ENCODE measurements at places on chromosomes 4 and X.
A peak's percentile ranks its signal among the peaks of the same experiment; 100 is the strongest.

- no peak for DNase-seq
Observed at GRCh38 chr4:53022513-53023100, 160.5 kb downstream of the RASL11B start.

DNA sequence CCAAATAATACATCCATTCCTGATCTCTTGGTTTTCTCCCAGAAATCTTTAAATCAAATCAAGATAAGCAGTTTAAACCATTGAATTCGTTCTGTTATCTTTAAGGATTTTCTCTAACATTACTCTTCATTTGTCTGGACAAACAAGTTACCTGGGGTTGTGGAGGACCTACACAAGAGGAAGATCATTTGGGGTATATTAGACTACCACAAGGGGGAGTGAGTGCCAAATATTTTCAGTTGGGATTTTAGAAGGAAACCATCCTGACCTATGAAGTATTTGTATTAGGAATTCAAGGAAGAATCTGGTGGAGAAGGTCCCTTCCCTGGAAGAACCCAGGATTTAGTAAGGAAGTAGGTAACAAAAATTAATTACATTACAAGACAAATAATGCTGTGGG lies 12.0 kb upstream of the DCHS2 start:
- DNase-seq: no peak

DNA sequence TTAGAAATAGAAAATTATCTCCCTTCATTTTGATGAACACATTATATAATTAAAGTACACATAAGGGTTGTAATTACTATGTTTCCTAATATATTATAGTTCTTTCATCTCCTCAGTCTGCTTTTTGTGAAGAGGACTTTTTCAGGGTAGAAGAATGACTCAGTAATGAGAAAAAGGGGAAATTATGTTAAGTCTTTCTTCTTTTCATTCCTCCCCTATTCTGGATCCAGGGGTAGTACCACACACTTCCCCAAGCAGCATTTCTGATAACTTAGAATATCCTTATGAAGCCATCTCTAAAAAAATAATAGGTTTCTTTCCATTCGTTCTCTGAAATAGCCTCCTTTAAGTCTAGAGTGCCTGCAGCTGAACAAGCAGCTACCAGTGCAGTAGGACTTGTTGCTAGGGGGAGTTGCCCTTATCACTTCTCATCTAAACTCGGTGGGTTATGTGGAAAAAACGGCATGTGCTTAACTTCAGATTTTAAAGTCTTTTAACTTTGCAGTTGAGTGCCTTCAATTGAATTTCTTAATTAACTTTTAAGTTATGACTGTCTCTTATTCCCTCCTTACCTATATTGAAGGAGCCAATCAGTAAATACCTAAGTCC lies 184.8 kb downstream of the ARHGAP24 start:
- DNase-seq: no peak

GRCh38 chr4:12403175-12403574 lies 974.5 kb upstream of the HS3ST1 start:
- DNase-seq: no peak

- DNase-seq: no peak
Observed at GRCh38 chr4:48692044-48692443, 88.0 kb downstream of the FRYL start.

DNA sequence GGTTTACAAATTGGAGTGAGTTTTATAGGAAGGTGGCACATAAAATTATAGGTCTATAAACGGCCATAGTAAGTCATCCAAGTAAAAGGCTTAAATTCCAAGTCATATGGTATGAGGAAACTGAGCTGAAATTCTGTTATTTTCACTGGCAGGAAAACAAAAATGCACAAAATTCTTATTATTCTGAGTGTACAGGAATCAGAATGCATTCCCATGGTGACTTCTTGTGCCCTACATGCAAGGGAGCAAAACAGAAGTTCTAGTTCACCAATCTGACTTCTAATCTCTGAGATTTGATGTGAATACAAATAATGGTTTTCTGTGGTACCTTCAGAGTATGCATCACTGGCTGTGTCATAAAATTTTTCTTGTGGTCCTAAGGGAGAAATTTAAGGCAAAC lies 102.9 kb downstream of the CLCN4 start:
- DNase-seq: no peak

DNA sequence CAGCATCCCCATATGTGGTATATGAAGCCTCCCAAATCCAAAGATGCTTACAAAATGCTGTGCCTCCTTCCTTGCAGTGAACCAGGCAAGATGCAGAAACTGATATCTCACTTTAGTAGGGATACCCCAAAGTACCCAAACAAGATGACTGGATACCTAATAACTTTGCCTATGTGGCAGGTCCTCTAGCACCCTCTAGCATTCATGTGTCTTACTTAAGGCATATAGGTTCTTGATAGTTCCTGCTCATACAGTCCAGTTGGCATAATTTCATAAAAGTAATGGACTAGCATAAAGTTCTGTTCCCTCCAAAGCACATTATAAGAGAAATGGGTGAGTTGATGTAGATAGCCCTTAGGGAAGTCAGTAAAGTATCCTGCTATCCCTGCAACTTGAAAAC lies 36.8 kb upstream of the SPP1 start:
- no peak for DNase-seq

- no peak for DNase-seq
Observed at GRCh38 chr4:168451331-168451730, 29.0 kb downstream of the DDX60L start.

DNA sequence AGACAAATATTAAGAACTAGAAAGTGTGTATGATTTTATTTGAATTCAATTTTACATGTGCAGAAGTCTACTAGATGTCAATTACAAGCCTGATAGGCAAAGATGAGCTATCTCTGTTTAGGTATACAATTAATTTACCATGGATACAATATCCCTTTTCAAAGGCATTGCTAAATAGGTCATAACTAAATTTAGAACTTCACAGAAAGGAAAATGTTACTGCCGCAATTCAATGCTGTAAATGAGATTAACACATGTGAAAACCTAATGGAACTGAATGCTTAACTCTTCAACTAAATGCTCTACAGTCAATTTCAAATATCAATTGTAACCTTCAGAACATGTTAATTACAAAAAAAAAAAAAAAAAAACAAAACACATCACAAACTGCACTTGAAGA lies 14.6 kb downstream of the RAP2C start:
- no peak for DNase-seq

DNA sequence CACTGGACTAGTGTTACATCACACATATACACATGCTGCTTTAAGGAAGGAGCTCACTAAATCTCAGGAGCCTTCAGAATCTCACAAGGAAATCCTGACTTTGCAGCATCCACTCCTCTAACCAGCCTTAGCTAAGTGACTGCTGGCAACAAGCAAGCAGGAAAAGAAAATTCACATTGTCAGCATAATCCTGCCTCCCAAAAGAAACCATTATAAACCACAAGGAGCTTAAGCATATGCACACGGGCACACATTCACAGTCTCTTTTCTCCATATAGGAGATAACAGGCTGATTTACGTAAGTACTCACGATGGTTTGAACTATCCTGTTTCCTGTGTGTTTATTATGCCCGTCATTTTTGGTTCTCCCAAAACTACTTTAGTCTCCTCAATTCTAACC lies 136.3 kb downstream of the TMEM144 start:
- DNase-seq: no peak

DNA sequence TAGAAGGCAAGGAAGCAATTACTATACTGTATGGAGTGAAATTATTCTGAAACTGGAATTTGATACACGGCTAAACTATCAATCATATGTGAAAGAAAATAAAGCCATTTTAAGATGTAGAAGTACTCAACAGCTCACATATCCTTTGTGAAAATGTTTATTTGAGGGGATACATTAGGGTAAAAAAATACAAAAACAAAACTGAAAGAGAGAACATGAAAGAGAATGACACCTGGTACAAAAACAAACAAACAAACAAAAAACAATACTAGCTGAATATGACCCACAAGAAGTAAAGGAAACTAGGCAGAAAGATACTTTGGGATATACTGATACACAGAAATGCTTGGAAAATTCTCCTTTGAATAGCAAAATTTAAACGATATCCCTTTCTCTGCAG lies 20.8 kb upstream of the AREG start:
- no peak for DNase-seq

DNA sequence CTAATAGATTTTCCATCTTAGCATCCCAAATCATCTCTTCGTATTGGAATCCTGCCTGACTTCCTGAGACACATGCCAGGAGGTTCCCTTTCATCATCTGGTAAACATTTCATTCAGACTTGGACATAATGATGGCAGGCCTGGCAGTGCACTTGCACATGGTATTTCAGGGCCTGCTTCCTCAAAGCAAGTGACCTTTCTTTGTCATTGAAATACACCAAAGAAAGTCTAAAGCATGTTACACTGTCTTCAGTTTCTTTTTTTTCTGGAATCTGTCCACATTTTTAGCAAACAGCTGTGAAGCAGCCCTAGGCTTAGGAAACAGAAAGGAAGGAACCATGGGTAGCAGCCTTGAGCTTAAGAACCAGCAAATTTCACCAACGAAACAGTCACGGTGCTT lies 205.9 kb upstream of the VCX start:
- no peak for DNase-seq

DNA sequence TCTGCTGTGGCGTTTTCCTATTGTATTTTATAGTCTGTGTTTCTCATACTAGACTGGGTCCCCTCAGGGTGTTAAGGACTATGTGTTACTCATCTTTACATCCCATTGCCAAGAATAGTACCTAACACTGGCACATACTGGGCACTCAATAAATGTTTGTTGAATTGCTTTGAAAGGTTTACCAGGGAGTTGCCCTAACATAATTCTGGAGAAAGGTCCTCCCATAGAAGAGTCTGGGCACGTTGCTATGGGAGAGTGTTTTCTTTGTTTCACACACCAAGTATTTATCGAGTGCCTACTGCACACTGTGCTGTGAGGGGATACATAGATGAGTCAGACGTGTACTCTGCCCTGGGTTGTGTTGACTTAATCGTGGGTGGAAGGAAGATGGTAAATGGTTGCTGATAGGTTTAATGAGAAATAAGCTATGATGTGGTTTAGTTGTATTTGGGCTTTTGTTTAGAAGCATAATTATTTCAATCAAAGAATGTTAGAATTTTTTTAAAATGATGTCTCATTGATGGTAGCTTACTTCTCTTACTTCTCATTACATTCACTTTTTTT lies 42.9 kb downstream of the AFF1 start:
- DNase-seq: peak; percentile 27
